Activated T-cell treated with anti-CD3 and anti-CD28 coated beads, Interleukin-2, amount 50 U/mL, for 72 hours (primary cell): ENCODE measurements at places on chromosomes 4 and X.

- no peak for DNase-seq
These were observed 6.0 kb downstream of the GALNT7 start for GRCh38 chr4:173174594-173175012.

DNA sequence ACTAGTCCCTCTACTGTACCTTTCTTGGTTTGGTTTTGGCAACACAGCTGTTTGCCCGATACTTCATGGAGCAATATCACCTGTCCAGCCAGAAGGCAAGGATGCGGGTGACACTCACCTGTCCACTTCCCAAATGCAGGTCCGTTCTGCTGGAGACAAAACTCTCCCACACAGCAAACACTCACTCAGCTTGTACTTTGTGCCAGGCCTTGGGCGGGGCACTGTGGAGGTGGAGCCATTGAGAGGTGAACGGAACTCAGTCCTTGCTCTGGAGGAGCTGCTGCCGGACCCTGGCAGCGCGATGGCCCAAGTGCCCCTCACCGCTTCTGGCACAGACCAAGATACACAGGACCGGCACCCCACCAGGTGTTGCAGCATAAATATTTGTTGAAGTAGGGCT is 15.3 kb upstream of the HMGB3 start:
- DNase-seq = no peak

DNA sequence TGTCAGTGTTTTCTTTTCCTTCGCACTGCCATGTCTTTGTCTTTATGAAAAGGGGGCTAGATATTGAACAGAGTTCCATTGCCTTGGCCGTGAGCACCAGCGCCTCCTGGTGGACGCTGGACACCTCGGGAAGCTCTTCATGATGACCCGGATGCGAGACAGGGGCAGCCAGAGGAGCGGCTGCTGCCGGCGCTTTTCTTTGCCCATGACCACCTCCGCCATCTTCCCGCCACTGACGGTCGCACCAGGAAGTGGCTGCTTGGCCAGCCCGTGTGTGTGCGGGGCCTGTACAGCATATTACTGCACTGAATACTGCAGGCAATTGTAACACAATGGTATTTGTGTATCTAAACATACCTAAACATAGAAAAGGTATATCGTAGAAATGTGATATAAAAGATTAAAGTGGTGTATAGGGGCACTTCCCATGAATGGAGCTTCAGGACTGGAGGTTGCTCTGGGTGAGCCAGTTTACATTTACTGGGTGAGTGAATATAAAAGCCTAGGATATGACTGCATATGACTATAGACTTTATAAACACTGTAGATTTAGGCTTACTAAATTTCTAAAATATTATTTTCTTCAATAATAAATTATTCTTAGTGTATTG is 15.8 kb upstream of the GRIA2 start:
- peak; percentile 14 for DNase-seq

GRCh38 chr4:26958925-26959653 is 98.4 kb downstream of the STIM2 start:
- peak; percentile 12 for DNase-seq

- DNase-seq = no peak
These were observed 59.9 kb downstream of the C4orf51 start for GRCh38 chr4:145739845-145740244.

- no peak for DNase-seq
These were observed 206.7 kb upstream of the CNKSR2 start for GRCh38 chrX:21167494-21167893.

- peak; percentile 58 for DNase-seq
These were observed 1.2 kb downstream of the MSN start for GRCh38 chrX:65668377-65669310.
